Left lobe of liver (tissue), 2 donors: ENCODE measurements at places on chromosomes 2 and 18. TPM values are rescaled to one million over a fixed set of nuclear protein-coding genes. Genes with fewer than 3 reads are reported as not detected.

Gene RAB17
- 88.5 TPM for total RNA-seq

Gene RNF144A
- 3.2 TPM for total RNA-seq

Gene DLX2
- total RNA-seq: not detected

Gene STAT1
- 26.1 TPM for total RNA-seq

Gene EHBP1
- 50.0 TPM for total RNA-seq

Gene HOXD1
- total RNA-seq: not detected

Gene TMEM247
- not detected for total RNA-seq

Gene DUSP19
- total RNA-seq: 1.2 TPM

Gene KLF7
- 9.7 TPM for total RNA-seq

Gene PCARE
- not detected for total RNA-seq

Gene LIMS4
- total RNA-seq: not detected

Gene IL36B
- total RNA-seq: not detected

Gene SERPINB4
- not detected for total RNA-seq

Gene CRYBA2
- not detected for total RNA-seq

Gene TEX51
- total RNA-seq: not detected

Gene CFC1B
- not detected for total RNA-seq

Gene CAPN13
- total RNA-seq: 0.08 TPM

Gene CNNM3
- 31.4 TPM for total RNA-seq

Gene FN1
- 1,295 TPM for total RNA-seq

Gene MXD1
- total RNA-seq: 4.8 TPM
